Thoracic aorta (tissue), 2 donors: ENCODE measurements at places on chromosomes 2 and 18. TPM values are rescaled to one million over a fixed set of nuclear protein-coding genes. Genes with fewer than 3 reads are reported as not detected.

Gene FEV
- not detected for total RNA-seq

Gene DYSF
- 15.2 TPM for total RNA-seq

Gene EFHD1
- 211 TPM for total RNA-seq

Gene LAMA1
- total RNA-seq: 0.56 TPM

Gene HRH4
- total RNA-seq: not detected

Gene DSG1
- not detected for total RNA-seq

Gene RBFA
- 37.5 TPM for total RNA-seq

Gene GREB1L
- total RNA-seq: 12.7 TPM

Gene TUBB8B
- not detected for total RNA-seq

Gene RGPD4
- total RNA-seq: not detected

Gene SERPINE2
- total RNA-seq: 29.0 TPM

Gene HNRNPLL
- 60.1 TPM for total RNA-seq

Gene RBM44
- total RNA-seq: 7.1 TPM

Gene RAB31
- 92.9 TPM for total RNA-seq

Gene CCDC121
- total RNA-seq: 1.9 TPM

Gene PXDN
- 97.5 TPM for total RNA-seq

Gene KCNE4
- 9.6 TPM for total RNA-seq

Gene FTCDNL1
- total RNA-seq: not detected

Gene POTEC
- not detected for total RNA-seq

Gene ERFE
- total RNA-seq: 1.3 TPM

Gene EPG5
- total RNA-seq: 47.9 TPM

Gene TRIM43
- total RNA-seq: not detected

Gene SLC5A7
- not detected for total RNA-seq

Gene SERPINB2
- 9.3 TPM for total RNA-seq

Gene CCDC85A
- 4.2 TPM for total RNA-seq

Gene DCDC2C
- 6.6 TPM for total RNA-seq

Gene LIMS3
- total RNA-seq: 16.3 TPM

Gene PLCL1
- 25.6 TPM for total RNA-seq

Gene LYG1
- 5.8 TPM for total RNA-seq

Gene VSNL1
- total RNA-seq: not detected

Gene UGT1A4
- total RNA-seq: not detected

Gene TYW5
- total RNA-seq: 5.3 TPM

Gene SETBP1
- 39.3 TPM for total RNA-seq
